OCI-M1 (cell line): ENCODE measurements at places on chromosomes 5 and 9.
A peak's percentile ranks its signal among the peaks of the same experiment; 100 is the strongest.

GRCh38 chr5:37197340-37198050 lies 51.7 kb downstream of the CPLANE1 start:
- DNase-seq: peak; percentile 83

- no peak for DNase-seq
These were observed 21.7 kb downstream of the ANKRD55 start for GRCh38 chr5:56211298-56211865.

- DNase-seq: peak; percentile 7
These were observed 62.4 kb downstream of the MARCHF3 start for GRCh38 chr5:126967808-126968466.

GRCh38 chr9:70480405-70480980 lies 66.0 kb upstream of the KLF9 start:
- no peak for DNase-seq

GRCh38 chr5:116652196-116652729 lies 77.6 kb upstream of the SEMA6A start:
- no peak for DNase-seq

- no peak for DNase-seq
These were observed 63.6 kb downstream of the PALM2AKAP2 start for GRCh38 chr9:109843641-109844040.

DNA sequence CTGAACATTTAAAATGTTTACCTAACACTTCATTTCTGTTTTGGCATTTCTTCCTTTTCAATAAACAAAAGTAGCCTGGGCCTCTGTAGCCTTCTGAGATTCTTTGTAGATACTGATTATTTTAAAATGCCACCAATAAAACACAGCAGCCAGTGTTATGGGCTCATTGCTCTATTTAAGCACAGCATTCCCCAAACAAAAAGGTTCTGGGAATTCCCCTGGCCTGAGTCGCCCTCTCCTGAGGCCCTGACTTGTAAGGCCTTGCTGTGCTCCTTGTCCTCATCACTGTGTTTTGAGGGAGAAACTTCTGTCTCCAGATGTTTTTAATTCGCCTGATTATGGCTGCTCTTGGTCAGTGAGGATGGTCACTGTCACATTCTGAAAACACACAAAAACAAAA lies 33.0 kb upstream of the CTXN3 start:
- DNase-seq: no peak

- no peak for DNase-seq
These were observed 39.1 kb upstream of the ITGA1 start for GRCh38 chr5:52748590-52748989.

GRCh38 chr5:173707392-173707791 lies 90.9 kb upstream of the BOD1 start:
- DNase-seq: no peak

GRCh38 chr5:153445875-153446579 lies 44.4 kb upstream of the GRIA1 start:
- no peak for DNase-seq

GRCh38 chr5:39513236-39513635 lies 88.5 kb upstream of the DAB2 start:
- DNase-seq: no peak

DNA sequence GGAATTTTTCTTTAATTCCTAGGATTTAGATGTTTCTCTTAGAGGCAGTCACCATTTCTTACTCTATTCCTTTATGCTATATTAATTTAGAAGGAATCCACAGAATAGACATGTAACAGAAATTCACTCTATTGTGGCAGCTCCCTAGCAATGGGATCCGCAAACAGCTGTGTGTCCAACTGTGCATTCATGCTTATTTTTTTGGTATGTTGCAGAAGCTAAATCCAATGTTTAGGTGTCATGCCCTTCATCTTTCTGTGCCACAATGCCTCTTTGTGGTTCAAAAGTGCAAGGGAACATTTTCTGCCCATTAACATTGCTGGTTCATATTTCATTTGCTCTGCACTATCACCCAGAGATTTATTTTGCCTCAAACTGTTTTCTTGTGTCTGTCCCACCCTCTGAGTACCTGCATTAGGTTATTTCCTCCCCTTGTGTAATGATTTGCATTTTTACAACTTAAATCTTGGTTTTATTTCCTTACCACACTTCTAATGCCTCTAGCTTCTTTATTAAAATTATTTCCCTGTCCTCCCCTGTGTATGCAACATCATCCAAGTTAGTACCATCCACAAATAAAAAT lies 816.5 kb downstream of the EFNA5 start:
- DNase-seq: no peak

DNA sequence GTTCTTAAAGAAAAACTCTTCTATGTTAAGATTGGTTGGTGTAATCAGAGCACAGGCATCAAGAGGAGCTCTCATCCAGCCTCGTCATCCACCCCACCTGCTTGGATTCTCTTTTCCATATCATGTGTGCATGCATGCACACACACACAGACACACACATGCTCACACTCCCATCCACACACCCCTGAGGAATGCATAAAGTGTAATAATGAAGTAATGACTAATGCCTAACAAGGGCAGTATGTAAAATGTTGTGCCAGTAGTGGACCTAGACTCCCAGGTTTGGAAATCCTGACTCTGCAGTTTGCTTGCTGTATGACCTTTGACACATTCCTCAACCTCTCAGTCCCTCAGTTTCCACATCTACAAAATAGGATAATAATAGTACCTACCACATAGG lies 280.0 kb upstream of the ANKRD55 start:
- DNase-seq: no peak

GRCh38 chr5:143506836-143507552 lies 103.5 kb upstream of the NR3C1 start:
- no peak for DNase-seq

GRCh38 chr5:71640408-71640807 lies 53.3 kb downstream of the MCCC2 start:
- no peak for DNase-seq

GRCh38 chr5:39462211-39462610 lies 37.4 kb upstream of the DAB2 start:
- DNase-seq: no peak

DNA sequence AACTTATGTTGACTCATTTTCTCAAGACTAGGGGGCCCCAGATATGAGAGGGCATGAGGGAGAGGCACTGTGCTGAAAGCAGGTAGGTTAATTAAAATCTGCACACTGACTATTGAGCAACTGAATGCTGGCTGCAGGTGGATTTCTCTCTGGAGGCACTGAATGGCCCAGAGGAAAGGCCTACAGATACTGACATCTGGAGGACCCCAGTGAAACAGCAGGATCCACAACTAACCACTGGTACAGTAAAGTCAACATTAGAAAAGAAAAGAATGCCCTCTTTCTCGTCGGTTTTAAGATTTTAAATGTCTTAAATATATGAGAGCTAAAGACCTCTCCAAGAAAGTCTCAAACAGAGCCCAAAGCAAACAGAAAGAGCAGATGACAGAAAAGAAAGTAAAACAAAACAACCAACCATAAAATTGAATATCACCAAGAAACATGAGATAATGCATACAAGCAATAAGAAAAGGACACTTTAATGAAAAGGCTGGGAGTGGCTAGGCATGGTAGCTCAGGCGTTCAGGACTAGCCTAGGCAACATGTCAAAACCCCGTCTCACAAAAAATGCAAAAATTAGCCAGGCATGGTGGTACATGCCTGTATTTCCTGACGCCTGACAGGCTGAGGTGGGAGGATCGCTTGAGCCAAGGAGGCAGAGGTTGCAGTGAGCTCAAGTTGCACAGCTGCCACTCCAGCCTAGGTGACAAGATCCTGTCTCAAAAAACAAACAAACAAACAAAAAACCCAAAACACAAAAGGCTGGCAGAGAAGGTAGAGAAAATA lies 43.3 kb downstream of the PUM3 start:
- peak; percentile 11 for DNase-seq

GRCh38 chr9:5832071-5832537 lies 813 bp downstream of the ERMP1 start:
- peak; percentile 98 for DNase-seq

DNA sequence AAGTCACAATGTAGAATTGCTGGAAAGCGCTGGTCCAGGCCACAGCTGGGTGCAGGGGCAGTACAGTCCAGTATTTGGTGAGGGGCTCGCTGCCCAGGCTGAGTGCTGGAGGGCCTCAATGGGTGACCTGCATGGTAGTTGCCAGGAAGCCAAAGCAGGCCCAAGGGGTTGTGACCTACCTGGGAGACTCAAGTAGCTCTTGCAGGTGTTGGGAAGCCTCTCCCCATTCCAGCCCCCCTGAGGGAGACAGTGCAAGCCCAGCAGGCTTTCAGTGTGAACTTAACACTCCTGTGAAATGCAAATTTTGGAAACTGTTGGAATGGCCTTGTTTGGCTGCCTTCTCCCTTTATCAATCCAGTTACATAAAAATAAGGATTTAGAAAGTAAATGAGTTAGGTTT lies 13.9 kb downstream of the KDM4C start:
- no peak for DNase-seq

- no peak for DNase-seq
These were observed 388.1 kb downstream of the SEMA5A start for GRCh38 chr5:9157811-9158210.

DNA sequence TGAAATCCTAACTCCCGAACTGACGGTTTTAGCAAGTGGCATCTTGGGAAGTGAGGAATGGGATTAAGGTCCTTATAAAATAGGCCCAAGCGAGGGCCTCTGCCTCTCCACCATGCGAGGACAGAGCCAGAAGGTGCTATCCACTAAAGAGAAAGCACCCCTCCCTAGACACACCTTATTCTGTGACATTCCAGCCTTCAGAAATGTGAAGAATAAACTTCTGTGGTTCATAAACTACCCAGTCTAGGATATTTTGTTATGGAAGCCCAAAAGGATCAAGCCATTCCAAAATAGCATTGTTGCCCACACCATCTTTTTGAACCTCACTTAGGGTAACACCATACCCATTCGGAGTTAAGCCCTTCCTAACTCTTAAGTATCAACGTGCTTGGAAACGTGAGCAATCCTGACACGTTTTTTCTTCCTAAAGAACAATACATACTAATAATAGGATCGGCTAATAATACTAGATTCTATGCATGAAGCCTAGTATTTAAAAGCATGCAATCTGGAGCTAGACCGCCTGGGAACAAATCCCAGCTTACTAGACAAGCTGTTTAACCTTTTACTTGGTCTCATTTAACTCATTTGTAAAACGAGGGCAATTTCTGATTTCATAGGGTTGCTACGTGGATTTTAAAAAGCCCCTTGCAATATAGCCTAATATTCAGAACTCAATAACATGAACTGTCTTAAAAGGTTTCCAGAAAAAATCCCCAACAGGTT lies 1.1 kb upstream of the SMC2 start:
- DNase-seq: no peak

- DNase-seq: no peak
These were observed 11.0 kb upstream of the RUSC2 start for GRCh38 chr9:35478871-35479270.

GRCh38 chr9:122446819-122447484 lies 30.8 kb downstream of the OR1J1 start:
- peak; percentile 97 for DNase-seq

GRCh38 chr5:129063483-129064113 lies 31.0 kb upstream of the ISOC1 start:
- peak; percentile 6 for DNase-seq

GRCh38 chr5:13591621-13592020 lies 352.9 kb downstream of the DNAH5 start:
- peak; percentile 93 for DNase-seq

DNA sequence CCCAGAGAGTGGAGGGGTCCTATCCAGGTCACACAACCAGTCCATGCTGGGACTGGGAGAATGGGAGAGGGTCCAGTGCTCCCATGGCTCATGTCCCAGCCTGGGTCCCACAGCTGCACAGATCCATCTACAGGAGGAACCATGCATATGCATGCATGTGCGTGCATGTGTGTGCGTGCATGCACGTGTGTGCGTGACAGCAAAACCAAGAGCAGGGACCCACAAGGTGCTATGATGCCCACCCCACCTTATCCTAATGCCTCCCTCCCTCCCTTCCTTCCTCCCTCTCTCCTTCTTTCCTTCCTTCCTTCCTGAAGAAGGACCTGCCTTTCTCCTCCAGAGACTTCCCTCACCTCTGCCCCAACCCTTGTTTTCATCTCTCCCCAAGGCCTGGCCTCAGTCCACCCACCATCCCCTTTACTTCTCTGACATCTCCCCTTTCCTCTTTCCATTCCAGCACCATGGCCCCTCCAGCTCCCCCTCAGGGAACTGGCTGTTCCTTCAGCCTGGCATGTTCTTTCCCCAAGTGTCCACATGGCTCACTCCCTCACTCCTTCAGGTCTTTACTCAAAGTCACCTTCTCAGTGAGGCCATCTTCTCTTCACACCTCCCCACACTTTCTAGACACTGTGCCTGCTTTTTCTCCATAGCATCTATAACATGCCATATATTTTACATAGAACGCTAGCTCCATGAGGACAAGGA lies 21.8 kb downstream of the AQP7 start:
- no peak for DNase-seq

- no peak for DNase-seq
These were observed 168.8 kb downstream of the GABBR2 start for GRCh38 chr9:98539954-98540353.

GRCh38 chr5:115087951-115088350 lies 81.8 kb downstream of the TRIM36 start:
- no peak for DNase-seq

GRCh38 chr5:169886033-169886432 lies 94.3 kb downstream of the INSYN2B start:
- DNase-seq: no peak

GRCh38 chr9:108919517-108919916 lies 14.4 kb downstream of the ELP1 start:
- DNase-seq: no peak

DNA sequence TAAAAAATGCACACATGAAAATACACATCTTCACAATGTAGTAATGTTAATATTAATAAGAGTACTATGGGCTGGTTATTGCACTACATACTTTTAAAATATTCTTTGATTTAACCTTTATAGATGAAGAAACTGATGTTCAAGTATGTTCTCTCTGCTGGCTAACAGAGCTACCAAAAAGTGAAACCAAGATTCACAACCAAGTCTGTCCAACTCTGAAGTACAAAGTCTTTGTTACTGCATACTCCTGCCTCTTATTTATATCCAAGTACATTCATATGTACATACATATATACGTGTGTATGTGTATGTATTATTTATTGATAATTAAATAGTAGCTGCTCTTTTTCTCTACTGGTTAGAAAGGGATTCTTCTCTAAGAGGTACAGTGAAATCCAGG lies 325.6 kb downstream of the BNC2 start:
- no peak for DNase-seq

DNA sequence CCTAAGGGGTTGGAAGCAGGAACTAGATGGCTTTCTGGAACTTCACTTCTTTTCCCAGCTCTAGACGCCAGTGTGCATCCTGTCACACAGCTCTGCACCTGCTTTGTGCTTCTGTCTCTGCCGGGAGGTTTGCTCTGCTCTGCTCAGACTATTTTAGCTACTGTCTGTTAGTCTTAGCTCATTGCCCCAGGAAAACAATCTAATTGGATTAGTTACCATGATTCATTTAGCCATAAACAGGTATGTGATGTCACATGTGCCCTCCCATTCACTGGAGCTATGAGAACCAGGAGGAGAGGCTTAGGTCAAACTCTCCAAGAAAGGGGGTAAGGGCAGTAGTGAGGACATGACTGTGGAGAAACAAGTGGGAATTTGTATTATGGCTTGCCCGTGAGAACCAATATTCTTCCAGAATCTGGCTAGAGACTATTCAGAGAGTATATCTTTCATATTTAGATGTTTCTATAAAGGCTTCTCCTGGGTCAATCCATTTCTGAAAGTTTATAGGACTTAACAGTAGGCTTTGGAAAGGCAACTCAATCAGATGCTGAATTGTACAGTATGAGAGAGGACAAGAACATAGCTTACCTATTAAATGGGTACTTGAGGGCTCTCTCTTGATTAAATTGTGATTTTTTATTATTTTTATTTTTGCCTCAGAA lies 22.4 kb upstream of the NREP start:
- no peak for DNase-seq
